ENCODE measurements at places on chromosomes 2 and 18. TPM values are rescaled to one million over a fixed set of nuclear protein-coding genes. Genes with fewer than 3 reads are reported as not detected.

DNA sequence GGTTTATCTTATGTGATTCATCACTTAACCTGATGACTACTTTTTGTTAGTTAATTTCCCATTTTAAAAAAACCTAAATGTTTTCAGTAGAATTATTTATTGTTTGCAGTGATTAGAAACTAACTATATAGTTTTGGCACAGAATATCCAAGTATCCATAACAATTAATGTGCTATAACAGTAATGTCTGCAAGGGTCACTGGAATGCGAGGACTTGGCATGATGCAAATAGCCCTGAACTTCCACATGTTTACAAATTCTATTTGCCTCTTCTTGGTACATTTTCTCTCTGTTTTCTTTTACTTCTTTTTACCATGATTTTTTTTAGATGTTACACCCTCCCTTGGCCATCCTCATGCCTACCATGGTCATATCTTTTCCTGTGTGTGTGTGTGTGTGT lies 49.3 kb upstream of the GALNT3 start:
- no peaks in the 10 kb centered on the region for H3K27me3 ChIP-seq
- no peaks in the 10 kb centered on the region for H3K4me1 ChIP-seq
- H3K27ac ChIP-seq = no peak overlapping the region
- DNase-seq = no peak
- H3K36me3 ChIP-seq = no peaks in the 10 kb centered on the region
- no peak overlapping the region for H3K4me3 ChIP-seq

DNA sequence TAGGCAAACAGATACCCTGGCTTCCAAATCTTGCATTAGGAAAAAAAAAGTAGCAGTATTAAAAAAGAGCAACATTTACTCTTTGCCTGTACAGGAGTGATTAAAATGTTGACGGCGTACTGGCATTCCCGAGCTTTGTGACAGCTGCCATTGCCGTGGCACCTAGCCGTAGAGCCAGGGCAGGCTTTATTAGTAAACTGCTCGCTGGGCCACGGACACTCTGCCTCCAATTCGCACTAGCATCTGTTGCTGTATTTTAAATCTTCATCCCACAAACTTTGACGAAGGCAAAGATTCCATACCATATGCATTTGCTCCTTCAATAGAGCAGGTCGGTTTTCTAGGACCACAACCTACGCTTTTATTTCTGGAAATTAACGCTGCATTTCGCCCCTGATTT lies 44.5 kb upstream of the EPHA4 start:
- no peaks in the 10 kb centered on the region for H3K36me3 ChIP-seq
- no peak for DNase-seq
- no peak overlapping the region for H3K4me3 ChIP-seq
- no peak overlapping the region for H3K27ac ChIP-seq
- H3K27me3 ChIP-seq = no peaks in the 10 kb centered on the region

DNA sequence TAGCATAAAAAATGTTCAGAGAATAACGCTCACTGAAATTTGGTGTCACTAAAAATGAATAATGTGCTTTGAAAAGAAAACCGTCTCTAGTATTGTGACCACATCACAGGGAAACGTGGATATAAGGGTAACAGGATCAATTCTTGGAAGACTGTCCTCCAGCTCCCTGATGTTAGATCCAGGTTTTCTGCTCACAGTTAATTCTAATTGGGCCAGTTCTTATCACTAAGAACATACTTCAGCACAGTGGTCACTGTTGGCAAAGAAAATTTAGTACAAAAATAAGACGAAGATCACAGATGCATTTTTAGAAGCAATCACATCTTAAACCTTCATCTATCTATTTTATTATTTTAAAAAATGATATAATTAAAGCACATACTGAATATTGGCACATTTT lies 57.0 kb upstream of the CD226 start:
- H3K36me3 ChIP-seq = peaks cover 6% of the 10 kb centered on the region
- no peak overlapping the region for H3K4me3 ChIP-seq
- H3K27me3 ChIP-seq = no peaks in the 10 kb centered on the region
- no peak for DNase-seq
- no peak overlapping the region for H3K27ac ChIP-seq

DNA sequence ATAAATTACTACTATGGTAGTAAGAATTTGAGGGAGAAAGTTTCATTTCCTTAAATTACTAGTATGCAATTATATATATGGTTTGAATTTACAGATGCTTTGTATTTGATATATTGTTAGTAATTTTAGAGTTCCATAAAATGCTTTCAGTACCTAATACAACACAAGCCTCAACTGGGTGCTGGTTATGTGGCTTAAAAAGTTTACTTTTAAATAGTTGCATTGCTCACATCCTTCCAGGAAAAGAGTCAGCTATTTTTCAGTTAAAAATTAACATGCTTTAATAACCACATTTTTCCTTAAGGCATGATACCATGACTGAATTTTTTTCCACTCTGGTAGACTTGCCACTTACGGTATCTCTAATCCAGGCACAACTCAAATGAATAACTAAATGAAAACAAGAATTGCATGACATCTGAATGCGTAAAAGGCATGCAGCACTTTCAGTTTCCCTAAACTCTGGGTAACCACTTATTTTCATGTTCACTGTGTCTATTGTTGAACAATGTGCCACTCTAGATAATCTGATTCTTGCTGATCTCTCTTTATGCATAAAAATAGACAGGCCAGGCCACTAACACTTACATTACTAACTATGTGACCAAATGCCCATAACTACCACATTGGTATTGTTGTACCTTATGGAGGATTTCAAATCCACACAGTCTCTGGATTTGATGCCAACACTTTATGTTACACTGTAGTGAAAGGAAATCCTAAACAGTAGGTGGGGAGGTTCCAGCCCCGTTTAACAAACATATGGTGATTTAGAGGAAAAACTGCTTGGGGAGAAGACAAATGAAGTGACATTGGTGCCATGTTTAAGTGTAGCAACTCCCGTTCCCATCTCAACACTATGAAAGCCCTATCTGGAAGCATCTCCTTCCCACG lies 35.5 kb upstream of the SLC35F5 start:
- no peaks in the 10 kb centered on the region for H3K36me3 ChIP-seq
- no peaks in the 10 kb centered on the region for H3K27me3 ChIP-seq
- no peak overlapping the region for H3K27ac ChIP-seq
- no peaks in the 10 kb centered on the region for H3K4me1 ChIP-seq
- H3K4me3 ChIP-seq = no peak overlapping the region
- no peak for DNase-seq

- no peak overlapping the region for H3K27ac ChIP-seq
- no peaks in the 10 kb centered on the region for H3K27me3 ChIP-seq
- no peak overlapping the region for H3K4me3 ChIP-seq
Observed at GRCh38 chr2:32805104-32806095, 141.4 kb upstream of the LTBP1 start.

- H3K4me3 ChIP-seq = no peak overlapping the region
- peaks cover 3% of the 10 kb centered on the region for H3K4me1 ChIP-seq
- no peak for DNase-seq
- H3K36me3 ChIP-seq = no peaks in the 10 kb centered on the region
- H3K27me3 ChIP-seq = no peaks in the 10 kb centered on the region
Observed at GRCh38 chr2:11891028-11891427, 144.6 kb downstream of the LPIN1 start.

DNA sequence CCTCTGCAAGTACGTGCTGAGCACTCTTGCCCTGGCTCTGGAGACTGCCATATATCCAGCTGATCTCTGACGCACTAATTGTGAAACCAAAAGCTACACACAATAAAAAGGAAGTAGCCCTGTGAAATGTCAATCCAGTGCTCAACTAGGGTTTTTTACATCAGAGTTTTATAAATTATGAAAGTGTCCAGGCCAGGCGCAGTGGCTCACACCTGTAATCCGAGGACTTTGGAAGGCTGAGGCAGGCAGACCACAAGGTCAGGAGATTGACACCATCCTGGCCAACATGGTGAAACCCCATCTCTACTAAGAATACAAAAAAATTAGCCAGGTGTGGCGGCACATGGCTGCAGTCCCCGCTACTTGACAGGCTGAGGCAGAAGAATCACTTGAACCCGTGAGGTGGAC lies 24.5 kb upstream of the PEX13 start:
- H3K27me3 ChIP-seq = no peaks in the 10 kb centered on the region
- H3K27ac ChIP-seq = peak overlapping the region; percentile 87
- H3K4me1 ChIP-seq = peaks cover 4% of the 10 kb centered on the region
- peak; percentile 71 for DNase-seq
- peak overlapping the region; percentile 23 for H3K4me3 ChIP-seq

GRCh38 chr2:213151437-213152064 lies at the start of gene IKZF2:
IKZF2 (minus strand) TSS chr2:213151612; CDS start chr2:213148629, 2,983 bp downstream.
- H3K4me1 ChIP-seq = no peaks in the 10 kb centered on the region
- H3K27me3 ChIP-seq = no peaks in the 10 kb centered on the region
- peak within 1 kb of the TSS; percentile 92 for H3K4me3 ChIP-seq
- H3K27ac ChIP-seq = peak within 1 kb of the TSS; percentile 96

DNA sequence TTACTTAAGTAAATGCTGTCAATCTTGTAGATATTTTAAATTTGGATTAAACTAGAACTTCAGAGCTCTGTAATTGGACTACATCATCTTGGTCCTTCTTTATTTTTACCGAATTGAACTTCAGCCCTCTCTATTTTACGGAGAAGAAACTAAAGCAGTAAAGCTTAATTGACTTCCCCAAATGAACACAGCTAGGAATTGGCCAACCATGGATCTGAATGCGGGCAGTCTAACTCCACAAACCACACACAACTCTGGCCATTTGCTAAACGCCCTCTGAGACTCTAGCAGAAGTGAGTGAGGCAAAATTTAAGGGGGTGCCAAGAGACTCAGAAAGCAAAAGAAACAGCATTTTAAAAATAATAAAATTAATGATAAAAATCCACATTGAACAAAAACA lies 86.3 kb upstream of the KCTD1 start:
- H3K27me3 ChIP-seq = no peaks in the 10 kb centered on the region
- no peak overlapping the region for H3K4me3 ChIP-seq
- no peaks in the 10 kb centered on the region for H3K4me1 ChIP-seq
- no peak overlapping the region for H3K27ac ChIP-seq
- no peaks in the 10 kb centered on the region for H3K36me3 ChIP-seq
- DNase-seq = no peak

GRCh38 chr18:14949800-14950664 lies 202.1 kb downstream of the ANKRD30B start:
- H3K4me3 ChIP-seq = no peak overlapping the region
- DNase-seq = no peak
- no peak overlapping the region for H3K27ac ChIP-seq
- no peaks in the 10 kb centered on the region for H3K36me3 ChIP-seq

GRCh38 chr2:201233192-201233811 lies 27.0 kb upstream of the CASP8 start:
- H3K36me3 ChIP-seq = peaks cover 10% of the 10 kb centered on the region
- H3K4me1 ChIP-seq = peaks cover 47% of the 10 kb centered on the region
- DNase-seq = peak; percentile 94

DNA sequence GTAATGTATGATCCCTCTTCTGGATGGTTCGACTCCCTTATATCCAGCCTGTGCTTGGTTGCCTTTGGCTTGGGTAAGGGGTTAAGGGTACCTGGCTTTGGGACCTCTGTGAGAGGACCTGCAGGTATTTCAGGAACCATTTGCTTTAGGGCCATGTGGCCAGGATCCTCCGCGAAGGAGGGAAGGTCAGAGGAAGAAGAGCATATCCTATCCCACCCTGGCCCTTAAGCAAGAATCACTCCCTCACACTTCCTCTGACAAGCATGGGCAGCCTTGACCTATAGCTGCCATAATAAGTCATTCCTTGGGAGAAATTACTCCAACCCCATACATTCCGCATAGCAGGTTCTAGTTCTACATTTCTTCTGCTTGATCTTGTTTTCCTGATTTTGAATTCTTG lies 59.1 kb upstream of the TXNDC2 start:
- no peak for DNase-seq
- H3K4me1 ChIP-seq = peaks cover 5% of the 10 kb centered on the region

The ASAP2 gene
- total RNA-seq = 0.60 TPM

The AFF3 gene
- 5.6 TPM for total RNA-seq

The CEBPZ gene
- 51.0 TPM for total RNA-seq

The KIAA2012 gene
- not detected for total RNA-seq

The NDC80 gene
- 3.4 TPM for total RNA-seq

All from natural killer cell (primary cell).